Fibroblast of villous mesenchyme (primary cell): ENCODE measurements at places on chromosomes 13 and 19. TPM values are rescaled to one million over a fixed set of nuclear protein-coding genes. Genes with fewer than 3 reads are reported as not detected.

The TINCR gene
- not detected in 2 replicates for total RNA-seq

- no peak for DNase-seq
Measured at GRCh38 chr13:51006067-51006845, 96.7 kb downstream of the RNASEH2B start.

The PSPN gene
- total RNA-seq: 0.97 and 1.7 TPM in 2 replicates

The TMPRSS9 gene
- not detected in 2 replicates for total RNA-seq

GRCh38 chr13:110802260-110802659 is 88.8 kb downstream of the ING1 start:
- DNase-seq: no peak

- no peak for DNase-seq
Measured at GRCh38 chr13:32903720-32904119, 112.5 kb upstream of the KL start.

The ZNF846 gene
- 7.7 and 10.8 TPM in 2 replicates for total RNA-seq

The S1PR5 gene
- 1.3 and 2.9 TPM in 2 replicates for total RNA-seq

- DNase-seq: peak; percentile 23
Measured at GRCh38 chr19:48418317-48419064, 25.0 kb downstream of the GRIN2D start.

The OCEL1 gene
- total RNA-seq: 3.9 and 6.1 TPM in 2 replicates

DNA sequence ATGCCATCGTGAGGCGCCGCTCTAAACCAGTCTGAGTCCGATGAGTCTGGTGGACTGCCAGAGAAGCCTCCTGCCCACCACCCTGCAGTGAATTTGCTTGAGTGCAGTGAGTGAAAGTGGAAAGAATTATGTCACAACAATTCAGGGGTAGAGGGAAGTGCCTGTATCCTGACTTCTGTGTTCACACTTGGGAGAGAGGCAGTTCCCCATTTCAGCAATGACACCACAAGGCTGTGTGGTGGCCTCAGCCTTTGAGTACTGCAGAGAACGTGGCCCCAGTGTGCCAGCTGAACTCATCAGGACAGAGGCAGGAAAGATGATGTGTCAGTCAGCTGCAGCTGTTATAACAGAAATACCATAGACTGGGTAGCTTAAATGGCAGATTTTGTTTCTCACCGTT is 155.6 kb downstream of the COG6 start:
- DNase-seq: no peak

The ATP7B gene
- total RNA-seq: 1.6 and 5.6 TPM in 2 replicates

DNA sequence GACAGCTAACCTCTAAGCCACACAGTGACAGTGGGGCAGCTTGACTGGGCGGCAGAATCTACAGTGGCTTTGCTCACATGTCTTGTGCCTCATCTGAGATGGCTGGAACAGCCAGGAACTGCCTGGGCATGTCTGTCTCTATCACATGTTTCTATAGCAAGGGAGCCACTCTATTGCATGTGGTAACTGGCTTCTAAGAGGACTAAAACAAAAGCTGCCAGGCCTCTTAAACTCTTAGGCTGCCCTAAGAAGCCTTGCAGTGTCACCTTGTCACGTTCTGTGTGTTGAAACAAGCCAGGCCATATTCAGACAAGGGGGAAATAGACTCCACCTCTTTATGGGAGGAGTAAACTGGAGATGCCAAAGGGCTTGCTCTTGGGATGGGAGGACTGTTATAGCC is 122.9 kb upstream of the MAB21L1 start:
- no peak for DNase-seq

DNA sequence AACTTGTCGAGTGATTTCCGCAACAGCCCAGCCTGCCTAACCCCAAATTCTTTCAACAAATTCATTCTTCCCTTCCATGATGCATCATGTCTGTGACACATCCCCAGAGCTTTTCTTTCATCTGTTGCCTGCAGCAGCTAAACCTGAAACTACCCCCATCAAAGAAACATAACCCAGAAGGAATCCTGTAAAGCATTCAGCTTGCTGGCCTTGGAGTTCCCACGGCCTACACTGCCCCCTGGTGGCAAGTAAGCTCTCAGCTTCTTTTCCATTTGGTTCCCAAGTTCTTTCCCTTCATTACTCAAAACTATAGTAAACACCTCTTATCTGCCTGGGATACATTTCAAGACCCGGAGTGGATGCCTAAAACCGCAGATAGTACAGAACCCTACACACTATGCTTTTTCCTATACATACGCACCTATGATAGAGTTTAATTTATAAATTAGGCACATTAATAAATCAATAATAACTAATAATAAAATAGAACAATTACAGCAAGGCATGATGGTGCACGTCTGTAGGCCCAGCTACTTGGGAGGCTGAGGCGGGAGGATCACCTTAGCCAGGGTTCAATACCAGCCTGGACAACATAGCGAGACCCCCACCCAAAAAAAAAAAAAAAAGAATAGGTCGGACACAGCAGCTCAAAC is 7.4 kb downstream of the ETHE1 start:
- DNase-seq: peak; percentile 93

The ZNF571 gene
- 1.6 and 2.6 TPM in 2 replicates for total RNA-seq

- DNase-seq: peak; percentile 5
Measured at GRCh38 chr19:5407356-5407755, 47.9 kb upstream of the ZNRF4 start.

- DNase-seq: no peak
Measured at GRCh38 chr19:39918183-39918651, 16.2 kb downstream of the FCGBP start.

- peak; percentile 4 for DNase-seq
Measured at GRCh38 chr13:64239372-64239771, 2823.7 kb upstream of the PCDH20 start.

The ZNF878 gene
- total RNA-seq: under 0.01 TPM in 2 replicates

DNA sequence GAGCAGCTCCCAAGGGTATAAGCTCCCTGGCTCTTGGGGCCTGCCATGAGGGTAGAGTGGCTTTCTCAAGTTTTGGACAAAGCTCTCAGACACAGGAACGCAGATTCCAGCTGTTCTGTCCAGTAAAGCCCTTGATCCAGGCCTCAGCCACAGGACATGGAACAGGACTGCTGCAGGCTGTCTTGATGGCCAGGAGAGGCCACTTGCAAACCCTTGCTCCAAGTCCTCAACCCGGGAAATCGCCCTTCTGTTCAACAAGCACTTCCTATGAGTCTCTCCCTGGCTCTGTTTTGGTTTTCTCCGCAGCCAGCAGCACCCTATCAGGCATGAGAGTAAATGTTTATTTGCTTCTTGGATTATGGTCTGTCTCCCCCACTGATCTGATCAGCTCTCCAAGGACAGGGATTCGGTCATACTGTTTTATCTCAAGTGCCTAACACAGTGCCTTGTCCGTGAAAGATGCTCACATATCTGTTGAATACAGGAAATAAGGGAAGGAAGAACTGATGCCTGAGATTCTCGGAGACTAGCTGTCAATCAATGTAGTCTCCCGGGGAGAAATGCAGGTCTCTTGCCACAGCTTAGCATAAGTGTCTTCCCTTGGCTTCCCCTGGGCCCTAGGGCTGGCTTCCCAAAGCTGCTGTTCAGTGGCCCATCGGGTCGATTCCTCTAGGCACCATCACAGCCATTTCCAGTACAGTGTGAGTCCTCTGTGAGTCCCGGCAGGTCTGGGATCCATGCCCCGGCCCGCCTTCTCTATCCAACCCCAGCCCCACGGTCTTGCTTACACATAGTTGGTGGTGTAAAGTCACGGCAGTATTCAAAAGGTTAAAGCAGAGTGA is 90.8 kb downstream of the TSHZ3 start:
- DNase-seq: peak; percentile 56

DNA sequence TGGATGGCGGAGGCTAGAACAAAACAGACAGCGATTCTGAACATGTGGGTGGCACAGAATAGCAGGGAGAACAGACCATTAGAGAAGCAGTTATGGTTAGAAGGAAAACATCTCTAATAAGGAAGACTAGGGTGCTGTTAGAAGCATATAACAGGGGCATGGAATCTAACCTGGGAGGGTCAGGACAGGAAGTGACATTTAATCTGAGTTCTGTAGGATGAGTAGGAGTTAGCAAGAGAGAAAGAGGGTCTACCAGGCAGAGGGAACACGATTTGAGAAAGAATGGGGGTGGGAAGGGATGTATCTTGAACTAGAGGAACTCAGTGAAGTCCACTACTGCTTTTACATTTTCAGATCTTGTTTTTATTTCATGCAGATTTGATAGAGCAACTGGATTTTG is 48.6 kb downstream of the B3GLCT start:
- DNase-seq: no peak

GRCh38 chr19:32223595-32224370 is 121.6 kb upstream of the ZNF507 start:
- DNase-seq: no peak

DNA sequence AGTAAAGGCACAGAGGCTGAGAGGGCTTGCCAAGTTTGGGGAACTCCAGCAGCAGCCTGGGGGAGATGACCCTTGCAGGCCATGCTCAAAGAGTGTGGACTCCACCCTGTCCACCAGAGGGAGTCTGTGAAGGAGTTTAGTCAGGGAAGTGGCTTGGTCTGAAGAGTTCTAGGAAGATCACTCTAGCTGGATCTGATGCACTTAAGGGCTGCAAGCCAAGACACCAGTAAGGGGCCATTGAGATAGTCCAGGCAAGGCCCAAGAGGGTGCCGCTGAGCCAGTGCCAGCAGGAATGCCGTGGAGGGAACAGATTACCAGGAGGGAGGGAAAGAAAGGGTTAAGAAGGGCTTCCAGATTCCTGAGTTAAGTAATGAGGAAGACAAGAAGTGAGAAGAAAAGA is 68.7 kb downstream of the ZAR1L start:
- peak; percentile 67 for DNase-seq

DNA sequence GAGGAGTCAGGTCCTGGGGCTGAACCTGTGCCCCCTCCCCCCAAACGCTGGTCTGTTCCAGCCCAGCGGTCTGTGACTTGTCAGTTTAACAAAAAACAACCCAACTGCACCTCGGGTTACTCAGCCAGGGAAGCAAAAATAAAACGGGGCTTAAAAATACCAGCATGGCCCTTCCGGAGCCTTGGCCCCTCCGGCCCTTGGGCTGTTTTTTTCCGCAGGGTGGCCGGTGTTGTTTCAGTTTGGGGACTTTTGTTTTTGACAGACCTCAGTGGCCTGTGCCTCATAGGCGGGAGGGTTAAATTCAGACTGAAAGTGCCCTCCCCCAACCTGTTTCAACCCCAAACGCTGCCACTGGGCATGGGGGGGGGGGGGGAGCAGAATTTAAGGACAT is 4.0 kb downstream of the TCF3 start:
- no peak for DNase-seq

The SHISA2 gene
- 0.32 TPM in 1 of 2 replicates, not detected in the other for total RNA-seq

GRCh38 chr13:75092143-75092542 is 389.8 kb downstream of the TBC1D4 start:
- DNase-seq: no peak
